ENCODE measurements at places on chromosomes 16 and 17.

GRCh38 chr16:50263940-50264929 is 2.1 kb upstream of the ADCY7 start:
- no peak for DNase-seq

DNA sequence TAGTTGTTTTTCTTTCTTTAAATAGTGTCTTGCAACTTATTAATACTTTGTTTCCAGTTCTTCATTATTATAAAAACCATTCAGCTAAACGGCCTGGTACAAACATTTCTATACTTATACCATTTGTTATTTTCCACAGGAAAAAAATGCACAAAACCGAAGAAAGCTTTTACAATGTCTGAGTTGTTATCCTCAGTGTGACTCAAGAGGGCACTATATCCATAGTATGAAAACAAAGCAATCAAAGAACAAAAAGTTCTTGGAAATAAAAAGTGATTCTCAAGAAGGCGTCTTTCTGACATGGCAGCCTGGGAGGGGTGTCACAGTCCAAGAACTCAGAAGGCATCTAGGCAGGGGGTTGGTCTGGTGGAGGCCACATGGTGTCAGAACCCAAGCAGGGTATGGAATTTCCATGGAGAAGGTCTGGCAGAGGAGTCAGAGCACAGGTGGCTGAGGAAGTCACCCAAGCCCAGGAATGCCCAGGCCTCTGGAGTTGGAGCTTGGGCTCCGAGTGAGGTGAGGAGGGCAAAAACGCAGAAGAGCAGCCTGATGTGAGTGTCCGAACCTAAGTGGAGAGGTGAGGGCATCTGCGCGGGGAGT is 70.9 kb upstream of the ATP2A3 start:
- peak; percentile 7 for DNase-seq

DNA sequence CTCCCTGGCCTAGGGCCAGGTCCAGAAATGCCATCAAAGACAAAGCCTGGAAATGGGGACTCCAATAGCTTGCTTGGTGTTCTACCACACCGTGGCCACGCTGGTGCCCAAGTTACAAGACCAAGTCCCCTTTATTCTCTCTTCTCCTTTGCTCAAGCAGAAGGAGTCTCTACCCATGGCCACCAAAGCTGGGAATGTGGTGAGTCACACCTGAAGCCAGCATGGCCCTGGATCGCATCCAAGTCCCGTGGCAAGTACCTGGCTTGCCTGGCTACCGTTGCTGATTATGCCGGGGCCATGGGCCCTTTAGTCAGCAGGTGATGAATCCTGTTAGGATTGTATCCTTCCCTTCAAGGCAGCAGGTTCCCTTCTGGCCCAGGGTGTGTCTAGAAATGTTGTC is 260.0 kb downstream of the HAPSTR1 start:
- DNase-seq, result no peak

- peak; percentile 34 for DNase-seq
Measured at GRCh38 chr17:58487589-58488427, at the start of gene HSF5. Gene HSF5 (minus strand): TSS chr17:58488408. CDS start chr17:58488274, 134 bp downstream.

GRCh38 chr17:58420827-58421226 is 3.5 kb upstream of the RNF43 start:
- no peak for DNase-seq

- DNase-seq, result peak; percentile 23
Measured at GRCh38 chr16:19524616-19525384, 1.1 kb downstream of the CCP110 start.

DNA sequence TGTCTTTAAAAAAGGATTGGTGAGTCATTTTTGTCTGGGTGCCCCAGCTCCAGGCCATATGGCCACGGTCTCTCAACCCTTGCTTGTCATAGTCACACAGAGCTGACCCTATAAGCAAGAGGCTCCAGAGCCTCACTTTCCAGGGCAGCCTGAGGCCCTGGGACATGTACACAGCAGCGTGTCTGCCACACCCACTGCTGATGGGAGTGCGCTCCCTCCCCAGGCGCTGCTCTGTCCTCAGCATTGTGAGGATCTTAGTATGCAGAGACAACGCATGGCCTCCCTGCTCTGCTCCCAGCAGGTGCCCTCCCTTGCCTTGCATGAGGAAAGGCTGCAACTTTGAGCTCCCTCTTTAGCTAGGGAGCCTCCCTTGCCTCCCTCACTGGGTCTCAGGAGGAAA is 80.8 kb upstream of the CRHR1 start:
- no peak for DNase-seq

DNA sequence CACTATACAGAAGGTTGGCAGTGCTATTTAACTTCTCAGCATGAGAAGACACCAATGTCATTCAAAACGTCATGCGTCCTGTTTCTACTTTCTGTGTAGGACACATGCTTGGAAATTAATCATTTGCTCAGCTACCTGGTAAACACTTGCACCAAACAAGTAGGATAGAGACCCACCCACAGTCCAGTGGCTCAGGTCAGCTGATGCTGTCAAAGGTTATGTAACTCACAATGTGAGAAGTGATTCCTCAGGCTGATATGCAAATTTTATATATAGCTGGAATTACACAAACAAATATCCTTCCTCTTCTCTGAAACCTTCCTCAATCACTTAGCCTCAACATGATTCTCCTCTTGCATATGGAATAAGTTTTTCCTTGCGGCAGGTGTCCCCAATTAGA is 59.6 kb downstream of the ZZEF1 start:
- no peak for DNase-seq

DNA sequence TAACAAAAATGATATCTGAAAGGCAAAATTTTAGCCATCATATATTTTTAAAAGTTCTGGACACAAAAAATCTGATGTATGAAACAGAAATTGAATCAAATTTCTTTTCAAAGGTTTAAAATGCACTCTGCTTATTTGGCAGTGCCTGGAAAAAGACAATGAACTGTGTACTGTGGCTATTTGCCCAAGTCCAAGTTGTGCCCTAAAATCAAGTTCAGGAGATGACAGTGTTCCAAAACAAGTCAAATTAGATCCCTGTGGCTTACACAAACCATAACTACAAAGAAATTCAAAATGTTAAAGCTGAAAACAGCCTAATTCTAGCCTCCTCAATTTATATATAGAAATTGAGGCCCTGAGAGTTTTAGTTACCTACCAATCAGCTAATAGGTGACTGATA is 25.6 kb downstream of the CMC2 start:
- DNase-seq, result no peak

- DNase-seq, result peak; percentile 97
Measured at GRCh38 chr16:30351586-30352419, 3.3 kb downstream of the CD2BP2 start.
